ENCODE measurements at places on chromosomes 11 and 22. TPM values are rescaled to one million over a fixed set of nuclear protein-coding genes. Genes with fewer than 3 reads are reported as not detected.

DNA sequence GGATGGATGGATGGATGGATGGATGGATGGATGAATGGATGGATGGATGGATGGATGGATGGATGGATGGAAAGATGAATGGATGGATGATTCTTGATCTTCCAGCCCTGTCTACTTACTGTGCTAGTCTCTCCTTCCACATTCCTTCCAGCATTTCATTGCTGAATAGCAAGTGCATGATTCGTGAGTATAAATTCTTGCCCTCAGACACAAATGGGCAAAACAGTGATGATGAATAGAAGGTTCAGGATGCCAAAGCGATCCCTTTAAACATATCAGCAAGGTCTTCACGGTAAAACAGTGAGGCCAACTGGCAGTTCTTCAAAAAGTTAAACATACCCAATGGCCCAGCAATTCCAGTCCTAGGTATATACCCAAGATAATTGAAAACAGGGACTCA, 400.2 kb downstream of the MN1 start:
- no peaks in the 10 kb centered on the region for H3K27me3 ChIP-seq
- no peaks in the 10 kb centered on the region for H3K36me3 ChIP-seq
- no peak for DNase-seq
- no peak overlapping the region for H3K27ac ChIP-seq

DNA sequence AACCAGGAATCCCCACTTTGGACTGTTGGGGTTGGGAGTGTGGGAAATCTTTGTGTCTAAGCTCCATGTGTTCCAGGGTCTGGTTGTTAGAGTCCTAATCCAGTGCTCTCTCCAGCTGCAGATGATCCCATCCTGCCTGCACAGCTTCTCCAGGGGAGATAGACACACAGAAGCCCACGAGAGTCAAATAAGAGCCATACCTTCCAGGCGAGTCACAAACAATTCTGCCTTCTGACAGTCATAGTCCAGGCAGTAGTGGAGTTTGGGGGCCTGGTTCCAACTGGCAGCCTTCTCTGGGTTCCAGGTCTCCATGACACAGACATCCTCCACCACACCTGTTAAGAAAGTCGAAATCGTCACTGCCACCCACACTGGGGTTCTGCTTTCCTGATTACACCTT, 32.1 kb downstream of the SYT13 start:
- H3K27me3 ChIP-seq, result peaks cover 4% of the 10 kb centered on the region
- H3K36me3 ChIP-seq, result no peaks in the 10 kb centered on the region
- H3K27ac ChIP-seq, result no peak overlapping the region
- no peaks in the 10 kb centered on the region for H3K4me1 ChIP-seq
- no peak overlapping the region for H3K4me3 ChIP-seq
- no peak for DNase-seq

- H3K27me3 ChIP-seq, result no peaks in the 10 kb centered on the region
- no peak overlapping the region for H3K4me3 ChIP-seq
- no peaks in the 10 kb centered on the region for H3K36me3 ChIP-seq
- H3K27ac ChIP-seq, result no peak overlapping the region
- no peaks in the 10 kb centered on the region for H3K4me1 ChIP-seq
- no peak for DNase-seq
Measured at GRCh38 chr11:89235083-89235482, 57.4 kb downstream of the TYR start.

- DNase-seq, result no peak
- H3K27ac ChIP-seq, result no peak overlapping the region
- peaks cover 9% of the 10 kb centered on the region for H3K27me3 ChIP-seq
- no peaks in the 10 kb centered on the region for H3K36me3 ChIP-seq
- no peak overlapping the region for H3K4me3 ChIP-seq
Measured at GRCh38 chr11:134781380-134781866, 369.4 kb upstream of the B3GAT1 start.

GRCh38 chr11:128473636-128474035, 113.7 kb downstream of the ETS1 start:
- peak overlapping the region; percentile 95 for H3K27ac ChIP-seq
- no peaks in the 10 kb centered on the region for H3K27me3 ChIP-seq
- DNase-seq, result peak; percentile 55

GRCh38 chr22:45534339-45535192, 31.9 kb downstream of the FBLN1 start:
- H3K4me1 ChIP-seq, result no peaks in the 10 kb centered on the region
- H3K27me3 ChIP-seq, result no peaks in the 10 kb centered on the region
- DNase-seq, result no peak
- H3K36me3 ChIP-seq, result no peaks in the 10 kb centered on the region

Gene TMPRSS13
- total RNA-seq, result 1.5 TPM

- DNase-seq, result no peak
- H3K27ac ChIP-seq, result no peak overlapping the region
- H3K4me1 ChIP-seq, result no peaks in the 10 kb centered on the region
- peaks cover 2% of the 10 kb centered on the region for H3K27me3 ChIP-seq
Measured at GRCh38 chr11:116515664-116516184, 257.1 kb downstream of the BUD13 start.

Gene FGF3
- not detected for total RNA-seq

Gene TECTA
- total RNA-seq, result 0.25 TPM

Gene MS4A3
- total RNA-seq, result not detected

DNA sequence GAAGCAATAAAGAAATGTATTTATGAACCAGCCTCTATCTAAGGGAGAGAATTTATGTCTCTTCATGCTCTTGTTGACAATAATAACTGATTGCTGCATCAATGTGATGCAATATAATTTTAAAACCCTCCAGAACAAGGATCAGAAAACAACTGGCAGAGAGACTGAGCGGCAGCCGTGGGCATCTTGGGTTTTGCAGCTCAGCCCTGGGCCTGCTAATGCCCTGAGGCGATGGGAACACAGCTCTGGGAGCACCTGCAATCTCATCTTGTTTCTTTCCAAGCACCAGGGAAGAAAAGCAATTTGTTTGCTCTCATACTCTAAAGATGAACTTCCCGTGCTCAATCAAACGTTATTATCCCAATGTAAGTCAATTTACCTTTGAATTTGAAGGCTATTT, 245.7 kb downstream of the ST3GAL4 start:
- no peaks in the 10 kb centered on the region for H3K36me3 ChIP-seq
- H3K4me3 ChIP-seq, result no peak overlapping the region
- H3K27ac ChIP-seq, result no peak overlapping the region
- H3K27me3 ChIP-seq, result peaks cover 11% of the 10 kb centered on the region
- no peaks in the 10 kb centered on the region for H3K4me1 ChIP-seq

Gene WBP2NL
- 1.5 TPM for total RNA-seq
